ENCODE measurements at places on chromosomes 1 and 21.
A peak's percentile ranks its signal among the peaks of the same experiment; 100 is the strongest.

DNA sequence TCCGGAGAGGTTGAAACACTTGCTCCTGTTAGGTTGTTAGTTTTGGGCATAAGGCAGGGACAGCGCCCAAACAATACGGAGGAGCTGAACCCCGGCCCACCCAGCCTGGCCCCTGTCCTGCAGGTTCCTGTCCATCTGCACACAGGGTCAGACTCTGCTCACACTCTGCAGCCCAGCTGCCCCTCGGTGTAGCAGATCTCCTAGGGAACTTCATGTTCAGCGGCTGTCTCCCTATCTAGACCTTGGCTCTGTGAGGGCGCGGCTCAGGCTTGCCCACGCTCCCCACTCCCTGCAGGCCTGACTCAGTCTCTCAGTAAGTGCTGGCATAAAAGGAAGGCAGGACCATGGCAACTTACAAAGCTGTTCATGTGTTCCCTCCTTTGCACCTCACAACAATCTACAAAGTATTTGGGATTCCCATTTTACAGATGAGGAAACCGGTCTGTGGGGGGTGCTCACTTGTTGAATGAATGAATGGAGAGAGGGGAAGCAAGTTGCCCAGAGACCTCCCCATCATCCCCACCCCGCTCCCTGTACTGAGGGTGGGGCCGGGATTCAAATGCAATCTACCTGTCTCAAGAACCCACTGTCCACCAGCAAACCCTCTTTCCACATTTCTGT is 26.2 kb downstream of the ACOT11 start:
- no peak for DNase-seq

GRCh38 chr1:184438363-184438762 is 51.5 kb downstream of the C1orf21 start:
- no peak for DNase-seq

DNA sequence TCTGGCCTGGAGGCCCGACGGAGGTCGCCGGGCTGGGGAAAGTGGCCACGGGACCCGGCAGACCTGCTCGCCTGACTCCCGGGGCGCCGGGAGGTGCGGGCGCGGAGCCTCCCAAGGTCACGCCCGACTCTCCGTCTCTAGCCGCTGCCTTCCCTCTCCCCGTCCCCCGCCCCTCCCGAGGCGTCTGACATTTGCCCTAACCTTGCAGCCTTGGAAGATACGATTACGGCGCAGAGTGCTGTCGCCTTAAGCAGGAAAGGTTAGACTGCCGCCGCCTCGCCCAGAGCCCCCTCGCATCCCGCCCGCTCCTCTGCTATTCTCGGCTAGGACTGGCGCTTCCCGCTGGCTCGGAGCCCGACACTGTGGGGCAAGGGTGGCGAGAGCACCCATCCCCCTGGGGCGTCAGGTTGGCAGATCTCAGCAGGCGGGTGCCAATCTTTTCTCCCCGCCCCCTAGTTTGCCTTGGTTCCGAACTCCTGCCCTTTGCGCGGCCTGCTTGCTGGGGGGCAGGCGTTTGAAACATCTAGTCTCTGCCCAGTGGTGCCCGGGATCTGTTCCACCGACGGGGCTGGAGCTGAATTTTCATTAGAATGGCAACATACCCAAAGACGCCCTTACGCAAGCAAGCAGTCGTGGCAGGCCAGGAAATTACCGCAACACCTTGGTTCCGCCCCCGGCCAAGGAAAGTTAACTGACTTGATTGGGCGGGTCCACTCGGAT is 835 bp downstream of the PGM1 start:
- DNase-seq: peak; percentile 2

DNA sequence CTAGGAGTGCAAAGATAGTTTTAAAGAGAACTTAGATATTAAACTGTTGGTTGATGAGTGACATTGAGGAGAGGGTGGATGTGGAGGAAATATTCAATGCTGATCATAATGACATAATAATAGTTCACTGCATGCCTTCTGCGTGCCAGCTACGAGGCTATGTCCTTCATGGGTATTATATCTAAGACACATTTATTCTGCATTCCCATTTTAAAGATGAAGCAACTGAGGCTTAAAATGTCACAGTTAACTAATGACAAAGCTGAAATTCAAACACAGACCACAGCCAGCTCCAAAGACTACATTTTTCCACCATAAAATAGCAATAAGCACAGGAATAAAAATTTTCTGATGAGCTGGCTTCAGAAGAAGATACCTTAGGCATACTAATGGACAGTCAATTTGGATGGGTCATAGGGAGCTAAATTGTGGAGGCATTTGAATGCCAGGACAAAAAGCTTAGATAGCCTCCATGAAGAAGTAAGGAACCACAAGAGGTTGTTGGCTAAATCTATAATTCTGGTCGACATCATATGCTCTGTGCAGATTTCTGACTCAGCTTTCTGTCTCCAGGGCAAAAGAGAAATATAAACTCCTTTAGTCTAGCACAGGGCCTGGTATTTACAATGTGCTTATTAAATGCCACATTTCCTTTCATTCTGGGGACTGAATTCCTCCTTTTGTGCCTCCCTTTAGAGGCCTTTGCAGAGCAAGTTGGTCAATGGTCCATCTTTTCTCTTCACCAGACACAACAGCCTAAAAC is 71.2 kb upstream of the NRIP1 start:
- no peak for DNase-seq

DNA sequence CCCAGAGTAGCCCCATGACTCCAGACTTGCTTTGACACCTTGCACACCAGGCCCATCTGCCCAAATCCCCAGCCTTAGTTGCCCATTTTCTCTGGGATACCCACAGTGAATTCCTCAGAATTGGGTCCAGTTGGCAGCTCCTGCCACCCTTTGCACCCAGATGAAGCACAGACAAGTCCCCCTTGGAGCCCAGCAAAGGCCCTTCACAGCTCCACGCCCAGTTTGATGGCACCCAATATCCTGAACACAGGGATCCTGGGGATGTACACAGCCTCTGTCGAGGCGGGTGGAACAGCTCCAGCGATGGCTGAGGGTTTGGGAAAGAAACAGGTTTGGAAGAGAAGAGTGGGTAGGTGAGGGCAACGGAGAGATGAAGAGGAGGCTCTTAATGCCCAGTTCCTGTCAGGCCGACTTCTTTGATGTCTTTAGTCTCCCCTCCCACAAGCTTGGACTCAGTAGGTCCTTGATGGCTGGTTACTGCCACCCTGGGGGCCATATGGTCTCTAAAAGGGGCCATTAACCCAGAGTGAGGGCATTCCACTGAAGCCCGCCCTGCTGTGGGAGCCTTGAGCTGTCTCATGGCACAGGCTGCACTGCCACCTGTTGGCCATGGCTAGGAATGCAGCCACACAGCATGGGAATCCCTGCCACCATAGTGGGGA is 21.7 kb downstream of the TMEM53 start:
- DNase-seq: no peak

GRCh38 chr1:74199504-74199903 is 1.5 kb downstream of the FPGT start:
- DNase-seq: no peak

DNA sequence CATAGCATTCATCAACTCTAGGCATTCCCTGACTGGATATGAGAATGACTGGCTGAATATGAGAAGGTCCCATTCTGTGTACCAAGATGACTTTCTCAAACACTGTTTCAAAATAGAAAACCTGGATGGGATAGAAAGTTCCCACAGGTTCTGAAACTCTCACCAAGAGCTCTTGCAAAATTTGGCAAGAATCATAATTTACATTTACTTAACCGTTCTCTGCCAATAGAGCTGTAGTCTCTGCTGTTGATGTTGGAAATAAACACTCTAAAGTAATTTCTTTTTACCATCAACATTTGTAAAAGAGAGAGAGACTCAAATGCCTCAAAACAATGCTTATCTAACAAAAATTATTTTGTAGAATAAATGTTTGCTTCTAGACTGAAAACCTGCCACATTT is 221.1 kb downstream of the LMO4 start:
- DNase-seq: no peak

DNA sequence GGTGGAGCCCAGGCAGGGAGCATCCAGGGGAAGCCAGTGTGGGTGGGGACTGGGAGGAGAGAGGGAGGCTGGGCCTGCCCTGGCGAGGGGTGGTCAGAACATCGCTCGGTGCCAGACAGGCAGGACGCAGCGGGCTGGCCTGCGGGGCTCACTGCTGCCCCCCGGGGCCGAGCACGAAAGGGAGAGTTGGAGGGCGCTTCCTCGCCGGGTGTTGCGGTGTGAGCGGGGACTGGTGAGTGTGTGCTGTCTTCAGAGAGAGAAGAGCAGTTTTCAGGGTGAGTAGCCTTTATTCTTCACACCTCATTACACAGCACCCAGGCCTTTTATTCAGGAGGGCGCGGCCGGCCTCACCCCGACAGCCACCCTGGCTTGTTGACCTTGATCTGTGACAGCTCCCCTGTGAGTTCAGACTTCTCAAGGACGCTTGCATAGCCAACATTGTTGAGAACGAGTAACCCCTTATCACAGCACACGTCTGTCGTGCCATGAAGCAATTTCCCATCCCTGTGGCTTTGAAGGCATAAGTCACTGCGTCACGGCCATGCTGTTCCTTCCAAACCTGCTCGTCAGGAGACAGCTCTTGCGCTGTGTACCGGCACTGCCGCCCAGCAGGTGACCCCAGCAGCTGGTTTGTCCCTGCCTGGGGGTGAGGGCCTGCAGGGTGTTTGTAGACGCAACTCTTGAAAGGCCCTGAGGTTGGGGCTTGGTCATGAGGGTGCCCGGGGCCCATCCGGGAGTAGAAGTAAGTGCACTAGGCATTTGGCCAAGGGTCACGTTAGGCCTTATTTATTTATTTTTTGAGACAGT is 54.6 kb downstream of the PRKCZ start:
- DNase-seq: peak; percentile 65

GRCh38 chr1:204258213-204259115 is 44.7 kb upstream of the GOLT1A start:
- no peak for DNase-seq

DNA sequence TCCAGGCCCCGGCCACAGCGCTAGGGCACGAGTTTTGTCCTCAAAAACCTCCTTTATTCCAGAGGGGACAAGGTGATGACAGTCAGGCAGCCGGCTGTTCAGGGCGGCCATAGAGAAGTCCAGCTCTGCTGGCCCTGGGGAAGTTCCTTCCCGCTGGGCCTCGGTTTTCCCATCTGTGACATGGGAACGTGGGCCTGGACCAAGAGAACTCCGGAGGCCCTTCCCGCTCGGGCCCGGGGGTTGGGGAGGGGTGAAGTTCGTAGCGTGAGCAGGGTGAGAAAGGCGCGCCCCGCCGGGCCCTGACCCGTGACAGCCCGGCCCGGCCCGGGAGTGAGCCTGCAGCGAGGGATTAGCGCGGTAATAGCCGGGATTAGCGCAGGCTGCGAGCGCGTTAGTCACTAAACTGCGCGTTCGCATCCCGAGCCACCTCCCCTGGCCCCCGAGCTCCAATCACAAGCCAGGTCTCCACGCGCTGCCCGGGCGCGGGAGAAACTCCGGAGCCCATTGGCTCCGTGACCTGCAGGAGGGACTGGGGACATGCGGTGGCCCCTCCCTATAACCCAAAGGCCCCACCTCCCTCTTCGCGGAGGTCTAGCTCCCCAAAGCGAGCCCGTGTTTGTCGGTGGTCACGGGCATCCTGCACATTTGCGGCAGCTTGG is 29.8 kb upstream of the PADI2 start:
- no peak for DNase-seq

DNA sequence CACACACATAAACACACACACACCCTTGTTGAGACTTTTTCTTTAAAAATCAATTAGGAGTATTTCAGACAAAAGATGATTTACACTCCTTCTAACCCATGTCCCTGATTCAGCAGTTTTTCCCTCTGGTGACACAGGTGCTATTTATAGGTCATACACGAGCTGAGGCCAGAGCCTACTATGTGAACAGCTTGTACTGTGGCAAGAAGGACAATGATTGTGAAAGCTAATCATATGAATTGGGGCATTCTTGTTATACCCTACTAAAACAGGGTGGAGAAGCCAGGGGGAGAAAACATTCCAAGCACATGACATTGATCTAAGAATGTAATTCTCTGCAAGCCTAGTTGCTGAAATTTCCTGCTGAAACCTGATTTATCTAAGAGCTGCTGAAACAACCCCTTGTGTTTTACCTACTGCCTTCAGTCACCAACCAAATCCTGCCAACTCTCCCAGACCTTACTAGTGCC is 60.3 kb downstream of the XCL1 start:
- DNase-seq: no peak

- DNase-seq: no peak
Observed at GRCh38 chr1:62462370-62462769, 25.5 kb downstream of the USP1 start.

- no peak for DNase-seq
Observed at GRCh38 chr1:114334297-114334696, 176.7 kb downstream of the TRIM33 start.

- DNase-seq: no peak
Observed at GRCh38 chr1:206797534-206798383, 25.5 kb upstream of the IL10 start.

- DNase-seq: no peak
Observed at GRCh38 chr1:99749504-99750347, 16.7 kb downstream of the FRRS1 start.

DNA sequence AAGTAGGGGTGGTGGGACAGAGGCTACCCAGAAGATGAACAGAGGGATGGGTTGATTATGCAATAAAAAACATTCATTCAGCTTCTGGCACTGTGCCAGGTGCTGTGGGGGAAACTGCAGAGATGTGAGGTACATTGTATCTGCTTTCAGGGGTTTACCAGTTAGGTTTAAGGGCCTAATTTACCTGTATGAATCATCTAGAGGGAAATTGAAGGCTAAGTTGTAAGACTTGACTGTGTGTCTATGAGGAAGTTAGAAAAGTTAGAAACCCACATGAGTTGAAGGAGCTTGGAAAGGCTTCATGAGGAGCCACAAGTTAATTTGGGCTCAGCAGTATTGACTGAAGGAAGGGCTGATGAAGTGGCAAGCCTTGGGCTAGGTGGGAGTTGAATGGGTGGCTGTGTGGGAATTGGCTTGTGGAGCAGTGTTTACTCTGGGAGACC is 36.7 kb upstream of the APOBEC4 start:
- DNase-seq: no peak

DNA sequence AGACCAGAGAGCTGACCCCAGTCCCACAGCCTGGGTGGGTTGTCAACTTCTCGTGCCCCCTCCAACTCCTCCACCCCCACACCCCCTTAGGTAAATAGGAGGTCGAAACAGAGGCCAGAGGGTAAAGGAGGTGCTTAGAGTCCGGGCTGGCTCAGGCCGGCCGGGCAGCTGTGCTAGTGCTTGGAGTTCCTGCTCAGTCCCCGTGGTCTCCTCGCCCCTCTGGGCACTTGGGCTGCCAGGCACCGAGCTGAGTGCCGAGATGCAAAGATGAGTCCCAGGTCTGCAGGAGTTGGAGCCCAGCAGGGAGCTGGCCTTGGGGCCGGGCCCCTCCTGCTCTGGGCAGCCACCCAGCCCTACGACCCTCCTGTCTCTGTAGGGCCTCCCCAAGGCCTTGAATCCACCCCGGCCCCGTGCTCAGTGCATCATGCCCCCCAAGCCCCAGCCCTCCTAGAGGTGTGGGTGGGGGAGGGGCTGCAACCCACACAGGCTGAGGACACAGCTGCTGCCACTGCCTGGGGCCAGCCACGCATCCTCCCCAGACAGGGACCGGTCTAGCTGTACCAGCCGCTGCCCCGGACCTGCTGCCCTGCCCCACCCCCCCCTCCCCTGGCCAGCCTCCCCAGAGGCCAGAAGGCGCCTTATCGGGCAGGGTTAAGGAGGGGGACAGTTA is 1.9 kb downstream of the SMIM1 start:
- no peak for DNase-seq

- DNase-seq: no peak
Observed at GRCh38 chr1:197485790-197486189, 217.7 kb downstream of the CRB1 start.

Measured in SHP77 treated with DMSO at 0.1 percent for 48 hours (cell line).